Left forelimb (tissue), 1 donor: ENCODE measurements at places on chromosomes 13 and 19.

DNA sequence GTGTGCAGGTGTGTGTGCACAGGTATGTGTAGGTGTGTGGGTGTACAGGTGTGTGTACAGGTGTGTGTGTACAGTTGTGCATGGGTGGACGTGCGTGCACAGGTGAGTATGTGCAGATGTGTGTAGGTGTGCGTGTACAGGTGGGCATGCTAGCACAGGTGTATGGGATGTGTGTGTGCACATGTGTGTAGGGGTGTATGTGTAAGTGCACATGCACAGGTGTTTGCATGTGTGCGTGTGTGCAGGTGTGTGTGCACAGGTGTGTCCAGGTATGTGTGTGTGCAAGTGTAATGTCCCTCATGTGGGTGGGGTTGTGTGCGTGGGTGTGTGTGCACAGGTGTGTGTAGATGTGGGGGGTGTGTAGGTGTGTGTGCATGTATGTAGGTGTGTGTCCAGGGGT is 27.5 kb upstream of the TFDP1 start:
- no peak for DNase-seq

DNA sequence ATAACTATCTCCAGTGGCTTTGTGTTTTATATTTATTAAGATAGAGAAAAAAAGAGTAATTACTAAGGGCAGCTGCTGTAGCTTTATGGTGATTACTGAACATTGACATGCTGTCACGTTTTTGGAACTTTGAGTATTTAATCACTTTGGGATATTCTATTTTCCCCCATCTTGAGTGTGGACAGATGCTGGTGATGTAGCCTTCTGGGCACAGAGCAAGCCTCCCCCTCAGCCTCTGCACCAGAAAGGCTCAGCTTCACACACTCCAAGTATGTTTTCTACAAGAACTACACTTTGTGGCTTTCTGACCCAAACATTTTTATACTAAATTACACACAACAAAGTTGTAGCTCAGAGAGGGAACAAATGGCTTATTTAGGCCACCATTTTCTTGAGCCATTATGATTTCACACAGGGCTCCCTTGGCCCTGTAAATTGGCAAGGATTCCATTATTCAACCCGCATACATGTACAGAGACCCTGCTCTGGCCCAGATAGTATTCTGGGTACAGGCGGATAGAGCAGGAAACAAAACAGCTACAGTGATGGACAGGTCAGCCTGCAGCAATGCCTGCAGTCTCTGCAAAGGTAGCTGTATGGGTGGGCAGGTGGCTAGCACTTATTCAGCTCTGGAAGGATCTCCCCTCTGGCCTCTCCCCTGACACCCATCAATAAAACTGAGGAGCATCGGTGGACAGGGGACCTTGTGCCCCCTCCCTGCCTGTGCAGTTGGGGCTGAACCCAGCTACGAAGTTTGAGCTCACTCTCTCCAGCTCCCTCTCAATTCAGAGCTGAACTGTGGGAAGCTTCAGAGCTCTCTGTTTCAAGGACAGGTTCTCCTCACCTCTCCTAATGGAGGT is 1.3 kb downstream of the ALOX5AP start:
- DNase-seq = no peak

GRCh38 chr19:7475665-7476064 is 13.2 kb downstream of the PEX11G start:
- DNase-seq = no peak

GRCh38 chr13:25175026-25175425 is 2.9 kb upstream of the AMER2 start:
- DNase-seq = no peak

- DNase-seq = peak; percentile 85
Observed at GRCh38 chr19:44356383-44357111, at the start of gene ZNF112. Gene ZNF112, minus strand, starts transcription at chr19:44356680. Its CDS starts 16,141 bp downstream, at chr19:44340539.
